ENCODE measurements at places on chromosomes 6 and 20.
A peak's percentile ranks its signal among the peaks of the same experiment; 100 is the strongest.

DNA sequence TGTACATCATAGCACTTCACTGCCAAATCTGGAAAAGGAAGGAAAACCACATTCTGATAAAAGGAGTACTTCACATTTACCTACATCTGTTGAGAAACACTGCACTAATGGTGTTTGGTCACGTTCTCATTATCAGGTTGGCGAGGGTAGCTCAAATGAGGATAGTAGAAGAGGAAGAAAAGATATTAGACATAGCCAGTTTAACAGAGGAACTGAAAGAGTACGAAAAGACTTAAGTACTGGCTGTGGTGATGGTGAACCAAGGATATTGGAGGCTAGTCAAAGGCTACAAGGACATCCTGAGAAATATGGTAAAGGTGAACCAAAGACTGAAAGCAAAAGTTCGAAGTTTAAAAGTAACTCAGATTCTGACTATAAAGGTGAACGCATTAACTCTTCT is 32.0 kb upstream of the GJA10 start:
- no peak for DNase-seq

GRCh38 chr6:6515691-6516607 is 72.6 kb upstream of the LY86 start:
- DNase-seq: no peak

DNA sequence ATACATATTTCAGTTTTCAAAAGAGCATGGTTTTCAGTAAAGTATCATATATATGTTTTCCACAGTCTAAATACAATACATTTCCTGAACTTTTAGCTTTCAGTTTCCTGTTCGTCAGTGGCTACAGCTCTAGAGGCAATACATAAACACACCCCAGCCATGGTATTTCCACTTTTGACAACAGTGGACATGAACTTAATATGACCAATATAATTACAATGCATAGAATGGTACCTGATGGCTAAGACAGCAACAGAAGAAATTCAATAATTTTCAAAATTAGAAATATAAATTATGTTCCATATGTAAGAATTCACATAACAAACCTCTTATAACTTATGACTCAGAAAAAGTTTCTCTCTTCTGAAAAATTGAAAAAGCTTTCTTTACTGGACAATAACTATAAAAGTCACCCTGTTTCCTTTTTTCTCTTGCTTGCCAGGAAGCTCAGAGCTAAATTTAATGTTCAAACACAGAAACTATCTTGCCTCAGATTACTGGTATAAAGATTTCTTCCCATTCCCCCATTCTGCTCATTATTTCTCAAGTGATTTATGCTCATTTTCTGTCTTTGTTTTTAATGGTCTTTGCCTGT is 19.2 kb downstream of the FKBP5 start:
- no peak for DNase-seq

- peak; percentile 90 for DNase-seq
These were observed 121.0 kb downstream of the BCAS1 start for GRCh38 chr20:53949319-53949839.

Measured in astrocyte of the cerebellum (primary cell).